ENCODE measurements at places on chromosomes 3 and 15.
A peak's percentile ranks its signal among the peaks of the same experiment; 100 is the strongest.

- H3K4me1 ChIP-seq, result no peaks in the 10 kb centered on the region
- no peak overlapping the region for H3K27ac ChIP-seq
- no peak overlapping the region for H3K4me3 ChIP-seq
- H3K36me3 ChIP-seq, result no peaks in the 10 kb centered on the region
- no peak for DNase-seq
- no peaks in the 10 kb centered on the region for H3K27me3 ChIP-seq
Measured at GRCh38 chr3:87191175-87191574, 35.9 kb upstream of the CHMP2B start.

DNA sequence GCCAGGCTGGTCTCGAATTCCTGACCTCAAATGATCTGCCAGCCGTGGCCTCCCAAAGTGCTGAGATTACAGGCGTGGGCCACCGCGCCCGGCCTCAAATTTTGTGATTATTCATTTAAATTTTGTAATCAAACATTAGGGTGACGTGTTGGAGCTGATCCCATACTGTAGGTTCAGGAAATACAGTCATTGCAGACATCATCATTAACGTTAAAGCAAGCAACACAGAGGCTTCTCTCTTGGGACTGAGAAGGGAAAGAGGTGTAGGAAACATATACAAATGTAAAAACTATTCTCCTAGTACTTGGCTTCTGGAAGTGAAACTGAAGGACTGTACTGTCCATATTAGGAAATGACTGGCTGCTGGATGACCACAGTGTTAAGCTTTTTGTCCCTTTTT, 11.1 kb upstream of the ARID3B start:
- H3K4me3 ChIP-seq, result no peak overlapping the region
- H3K4me1 ChIP-seq, result no peaks in the 10 kb centered on the region
- no peak for DNase-seq
- H3K27me3 ChIP-seq, result no peaks in the 10 kb centered on the region

- DNase-seq, result no peak
- H3K27ac ChIP-seq, result no peak overlapping the region
- no peaks in the 10 kb centered on the region for H3K36me3 ChIP-seq
Measured at GRCh38 chr3:149646181-149646766, 11.6 kb downstream of the WWTR1 start.

DNA sequence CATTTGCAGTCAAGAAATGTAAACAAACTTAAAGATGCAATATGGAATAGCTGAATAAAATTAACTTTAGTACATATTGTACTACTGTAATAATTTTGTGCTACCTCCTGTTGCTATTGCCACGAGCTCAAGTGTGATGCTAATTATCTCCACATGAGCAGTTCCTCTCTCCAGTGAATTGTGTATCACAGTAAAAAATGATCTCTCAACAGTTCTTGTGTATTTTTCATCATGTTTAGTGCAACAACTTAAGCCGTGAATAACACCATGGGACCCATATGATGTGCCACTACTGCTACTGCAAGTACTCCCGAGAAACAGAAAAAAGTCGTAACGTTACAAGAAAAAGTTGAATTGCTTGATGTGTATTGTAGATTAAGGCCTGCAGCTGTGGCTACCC, 12.4 kb downstream of the RIOX2 start:
- H3K4me1 ChIP-seq, result peaks cover 10% of the 10 kb centered on the region
- DNase-seq, result no peak
- H3K4me3 ChIP-seq, result no peak overlapping the region
- no peak overlapping the region for H3K27ac ChIP-seq

- peaks cover 8% of the 10 kb centered on the region for H3K4me1 ChIP-seq
- no peak overlapping the region for H3K27ac ChIP-seq
- peak; percentile 86 for DNase-seq
- no peak overlapping the region for H3K4me3 ChIP-seq
Measured at GRCh38 chr3:194089357-194090177, 46.4 kb upstream of the HES1 start.

GRCh38 chr3:126084768-126085180, 850 bp upstream of the SLC41A3 start:
- no peaks in the 10 kb centered on the region for H3K27me3 ChIP-seq
- no peaks in the 10 kb centered on the region for H3K36me3 ChIP-seq
- peaks cover 12% of the 10 kb centered on the region for H3K4me1 ChIP-seq
- H3K4me3 ChIP-seq, result peak overlapping the region; percentile 91

- H3K4me1 ChIP-seq, result peaks cover 7% of the 10 kb centered on the region
- no peaks in the 10 kb centered on the region for H3K36me3 ChIP-seq
- peaks cover 59% of the 10 kb centered on the region for H3K27me3 ChIP-seq
Measured at GRCh38 chr3:54123776-54124196, 1.4 kb downstream of the CACNA2D3 start.

DNA sequence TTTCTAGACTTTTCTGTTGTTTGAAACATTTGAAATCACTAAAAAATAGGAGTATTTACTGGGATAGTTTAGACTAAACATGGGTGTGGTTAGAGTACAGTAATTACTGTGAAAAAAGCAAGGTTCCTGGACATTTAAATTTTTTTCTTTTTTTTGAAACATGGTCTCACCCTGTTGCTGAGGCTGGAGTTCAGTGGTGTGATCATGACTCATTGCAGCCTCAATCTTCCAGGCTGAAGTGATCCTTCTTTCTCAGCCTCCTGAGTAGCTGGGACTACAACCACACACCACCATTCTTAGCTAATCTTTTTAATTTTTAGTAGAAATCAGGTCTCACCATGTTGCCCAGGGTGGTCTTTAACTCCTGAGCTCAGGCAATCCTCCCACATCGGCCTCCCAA, 20.4 kb upstream of the CELF6 start:
- peaks cover 6% of the 10 kb centered on the region for H3K4me1 ChIP-seq
- no peak overlapping the region for H3K27ac ChIP-seq
- no peaks in the 10 kb centered on the region for H3K27me3 ChIP-seq
- peaks cover 3% of the 10 kb centered on the region for H3K36me3 ChIP-seq
- DNase-seq, result no peak

DNA sequence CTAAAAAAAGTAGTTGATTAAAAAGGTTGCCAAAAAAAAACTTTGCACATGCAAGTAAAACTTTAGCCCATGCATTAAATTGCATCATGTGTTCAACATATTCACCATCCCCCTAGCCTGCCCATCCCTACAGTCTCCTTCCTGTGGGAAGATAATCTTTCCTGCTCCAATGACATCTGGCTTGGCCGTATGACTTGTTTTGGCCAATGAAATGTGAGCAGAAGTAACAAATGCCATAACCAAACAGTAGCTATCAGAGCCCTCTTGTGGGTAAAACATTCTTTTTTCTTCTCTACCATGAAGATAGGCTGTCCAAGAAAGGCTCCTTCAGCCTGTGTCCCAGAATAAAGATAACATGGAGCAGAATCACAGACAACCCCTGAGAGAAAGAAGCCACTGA, 15.3 kb downstream of the ERC2 start:
- no peaks in the 10 kb centered on the region for H3K36me3 ChIP-seq
- no peak for DNase-seq
- H3K27ac ChIP-seq, result no peak overlapping the region
- H3K4me1 ChIP-seq, result no peaks in the 10 kb centered on the region

- H3K27ac ChIP-seq, result no peak overlapping the region
- H3K36me3 ChIP-seq, result no peaks in the 10 kb centered on the region
- H3K4me1 ChIP-seq, result no peaks in the 10 kb centered on the region
- no peak for DNase-seq
Measured at GRCh38 chr15:99845009-99845408, 111.8 kb upstream of the LYSMD4 start.

GRCh38 chr3:132283440-132283839, 33.8 kb upstream of the ACP3 start:
- no peaks in the 10 kb centered on the region for H3K36me3 ChIP-seq
- no peaks in the 10 kb centered on the region for H3K4me1 ChIP-seq
- no peak overlapping the region for H3K4me3 ChIP-seq
- H3K27ac ChIP-seq, result no peak overlapping the region

GRCh38 chr15:59491062-59491461, 53.1 kb downstream of the FAM81A start:
- H3K27ac ChIP-seq, result no peak overlapping the region
- H3K27me3 ChIP-seq, result no peaks in the 10 kb centered on the region
- peaks cover 11% of the 10 kb centered on the region for H3K4me1 ChIP-seq
- no peak for DNase-seq

Data from heart left ventricle (tissue), 16 donors.